Hippocampal formation (tissue), 2 donors: ENCODE measurements at places on chromosomes 7 and 10.

DNA sequence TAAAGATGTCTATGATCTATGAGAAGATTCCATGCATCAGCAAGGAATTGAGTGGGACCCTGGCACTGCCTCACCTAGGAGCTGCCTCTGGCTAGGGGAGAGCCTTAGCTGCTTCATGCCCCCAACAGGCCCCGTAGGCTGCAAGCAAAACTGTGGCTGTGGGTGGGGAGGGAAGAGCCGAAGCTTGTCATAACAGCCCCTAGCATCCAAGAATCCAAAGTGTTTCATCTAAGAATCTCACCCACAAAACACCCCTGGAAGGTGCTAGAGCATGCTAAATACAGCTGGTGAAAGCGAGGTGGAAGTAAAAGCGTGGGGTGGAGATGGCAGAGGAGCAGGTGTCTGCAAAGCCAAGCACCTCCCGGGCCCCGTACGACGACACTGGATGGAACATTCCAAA, 87.5 kb upstream of the C1QL3 start:
- DNase-seq: no peak

- no peak for DNase-seq
These were observed 87.3 kb upstream of the INSIG1 start for GRCh38 chr7:155210356-155210755.

DNA sequence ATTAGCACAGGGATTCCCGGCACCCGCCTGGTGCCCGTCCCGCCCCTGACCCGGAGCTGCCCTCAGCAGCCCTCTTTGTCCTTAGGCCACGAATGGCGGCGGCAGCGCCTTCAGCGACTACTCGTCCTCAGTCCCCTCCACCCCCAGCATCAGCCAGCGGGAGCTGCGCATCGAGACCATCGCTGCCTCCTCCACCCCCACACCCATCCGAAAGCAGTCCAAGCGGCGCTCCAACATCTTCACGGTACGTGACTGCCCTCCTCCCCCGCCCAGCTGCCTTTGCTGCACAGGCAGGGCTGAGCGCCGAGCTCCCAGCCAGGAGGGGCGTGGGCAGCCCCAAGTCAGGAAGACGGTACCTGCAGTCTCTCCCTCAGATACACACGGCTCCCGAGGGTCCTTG, 33.6 kb downstream of the AGAP3 start:
- DNase-seq: no peak

DNA sequence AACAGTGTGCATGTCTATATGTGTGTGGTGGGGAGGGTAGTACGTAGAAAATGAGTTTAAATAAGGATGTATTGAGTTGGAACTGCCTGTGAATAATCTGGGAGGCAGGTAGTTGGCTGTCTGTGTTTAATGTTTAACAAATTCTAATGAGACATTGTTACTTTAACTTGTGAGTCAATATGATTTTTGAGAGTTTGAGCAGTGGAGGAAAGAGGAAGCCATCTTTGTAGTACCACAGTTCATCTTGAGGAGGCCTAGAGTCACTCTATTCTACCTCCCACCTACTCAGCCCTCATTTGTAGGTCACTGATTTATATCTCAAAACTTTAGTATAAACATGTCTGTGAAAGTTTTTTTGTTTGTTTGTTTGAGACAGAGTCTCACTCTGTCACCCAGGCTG, 129.9 kb upstream of the ITGB1 start:
- DNase-seq: no peak

DNA sequence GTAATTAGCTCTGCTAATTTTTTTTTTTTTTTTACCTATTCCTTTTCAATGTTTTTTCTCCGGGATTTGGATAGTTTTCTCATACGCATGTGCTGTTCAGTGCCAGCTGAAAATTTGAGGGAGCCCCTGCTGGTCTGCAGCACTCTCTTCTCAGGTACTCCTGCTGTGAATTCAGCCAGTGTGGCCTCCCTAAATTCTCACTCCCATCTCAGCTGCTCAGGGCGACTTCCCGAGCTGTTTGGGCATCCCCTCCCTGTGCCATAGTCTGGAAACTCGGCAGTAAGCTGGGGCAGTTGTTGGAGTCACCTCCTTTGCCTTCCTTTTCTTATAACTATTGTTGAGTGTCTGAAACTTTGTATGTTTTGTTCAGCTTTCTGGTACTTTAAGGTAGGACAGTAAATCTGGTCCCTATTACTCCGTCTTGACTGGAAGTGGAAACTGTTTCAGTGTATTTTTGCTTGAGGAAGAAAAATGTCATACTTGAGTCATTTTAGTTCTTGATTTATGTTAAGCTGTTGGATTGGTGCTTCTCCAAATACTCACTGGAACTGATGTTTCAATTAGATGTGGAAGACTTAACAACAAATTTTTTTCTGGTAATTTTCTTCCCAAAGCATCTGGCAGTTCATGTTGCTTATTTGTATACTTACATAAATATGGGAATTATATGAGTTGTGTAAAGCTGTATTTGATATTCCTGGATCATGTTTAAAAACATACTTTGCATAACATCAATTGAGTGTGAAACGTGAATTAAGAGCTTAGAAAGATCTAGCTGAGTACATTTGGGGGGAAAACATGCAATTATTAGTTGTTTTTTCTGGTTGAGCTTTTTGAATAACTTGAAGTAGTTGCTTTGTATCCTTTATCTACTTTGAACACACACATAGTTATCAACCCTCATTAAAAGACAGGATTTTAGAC, 33.7 kb downstream of the MINPP1 start:
- DNase-seq: no peak

- DNase-seq: no peak
These were observed 4.8 kb downstream of the MNX1 start for GRCh38 chr7:157005456-157006204.

DNA sequence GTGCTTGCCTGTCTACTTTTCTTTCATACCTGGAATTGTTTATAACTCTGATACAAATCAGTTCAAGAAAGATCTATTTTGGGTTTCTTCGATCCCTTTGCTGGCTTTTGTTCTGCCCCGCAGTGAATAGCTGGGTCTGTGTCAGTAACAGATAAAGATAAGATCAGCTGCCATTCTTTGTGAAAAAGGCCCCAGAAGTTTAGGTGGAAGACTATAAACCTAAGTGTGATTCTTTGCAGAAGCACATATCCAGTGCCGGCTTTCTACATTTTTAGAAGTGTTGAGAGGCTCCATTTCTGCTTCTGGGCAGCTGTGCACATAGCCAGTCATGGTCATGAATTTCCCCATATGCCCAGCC, 686.4 kb upstream of the C7orf33 start:
- DNase-seq: no peak

GRCh38 chr10:111347386-111348013, 270.7 kb downstream of the ADRA2A start:
- DNase-seq: no peak

- DNase-seq: no peak
These were observed 58.4 kb downstream of the NEURL1 start for GRCh38 chr10:103551619-103552602.

DNA sequence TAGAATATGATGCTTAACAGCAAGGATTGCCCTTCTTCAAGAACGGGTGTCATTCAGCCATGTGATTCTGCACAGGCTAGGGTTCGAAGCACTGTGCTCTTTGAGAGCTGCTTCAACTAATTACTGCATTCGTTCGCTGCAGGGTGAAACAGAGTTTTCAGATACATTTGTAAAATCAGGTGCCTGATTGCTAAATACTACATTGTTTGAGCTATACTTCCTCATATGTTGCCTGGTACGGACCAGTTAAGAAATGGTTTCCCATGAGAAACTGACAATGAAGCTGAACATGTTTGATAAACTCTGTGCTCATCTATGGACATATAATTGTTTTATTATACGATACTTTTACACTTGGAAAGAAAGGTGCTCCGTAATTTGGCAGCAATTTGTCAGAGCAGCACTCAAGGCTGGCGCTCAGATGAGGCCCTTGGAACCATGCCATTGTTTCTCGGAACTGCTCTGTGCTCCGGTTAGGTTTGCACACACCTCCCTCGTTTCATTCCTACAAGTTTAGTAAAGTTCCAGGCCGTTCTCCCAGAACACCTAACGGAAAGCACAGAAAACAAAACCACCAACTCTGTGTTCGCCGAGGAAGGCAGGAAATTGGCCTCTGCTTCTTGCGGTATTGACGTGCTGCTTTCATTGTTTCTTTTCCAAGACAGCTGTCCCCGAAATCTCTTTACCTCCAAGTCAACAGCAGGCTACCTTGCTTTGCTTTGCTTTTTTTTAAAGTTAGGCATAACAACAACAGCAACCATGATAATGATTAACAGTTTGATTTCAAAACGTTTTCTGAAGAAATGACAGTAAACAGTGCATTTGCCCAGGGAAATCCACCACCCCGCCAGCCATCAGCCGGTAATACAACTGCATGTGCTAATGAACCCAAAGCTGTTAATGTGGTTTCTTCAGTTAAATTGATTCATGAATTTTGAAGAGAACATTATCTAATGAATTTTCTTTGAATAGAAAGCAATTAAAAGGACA, 206.9 kb downstream of the EBF3 start:
- DNase-seq: no peak

- no peak for DNase-seq
These were observed 38.6 kb upstream of the SFRP5 start for GRCh38 chr10:97810446-97810845.

- no peak for DNase-seq
These were observed 213.9 kb downstream of the DYNC1I1 start for GRCh38 chr7:95986178-95986764.
